ENCODE measurements at places on chromosomes 4 and X.

GRCh38 chr4:147118528-147118927 is 172.9 kb upstream of the TTC29 start:
- no peak for DNase-seq

DNA sequence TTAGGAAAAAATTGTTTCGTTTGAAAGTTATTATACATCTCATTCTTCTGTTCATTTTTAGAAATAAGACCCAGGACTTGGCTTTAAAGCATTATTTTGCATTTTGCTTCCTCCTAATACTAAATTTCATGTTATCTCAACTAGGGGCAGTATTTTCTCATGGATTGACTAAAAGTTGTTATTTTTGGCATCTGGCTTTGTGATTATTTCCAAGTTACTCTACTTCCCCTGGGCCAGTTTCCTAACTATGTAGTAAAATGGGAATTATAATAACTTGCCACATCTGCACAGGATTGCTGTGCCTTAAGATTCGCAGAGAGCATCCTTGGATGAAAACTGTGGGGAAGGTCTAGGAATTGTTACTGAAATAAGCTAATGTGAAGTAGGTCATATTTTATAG is 3.0 kb downstream of the RBPJ start:
- no peak for DNase-seq

GRCh38 chrX:134908356-134908755 is 82.4 kb upstream of the SMIM10 start:
- DNase-seq: no peak

- DNase-seq: no peak
Measured at GRCh38 chr4:133802359-133803140, 399.0 kb downstream of the PABPC4L start.

DNA sequence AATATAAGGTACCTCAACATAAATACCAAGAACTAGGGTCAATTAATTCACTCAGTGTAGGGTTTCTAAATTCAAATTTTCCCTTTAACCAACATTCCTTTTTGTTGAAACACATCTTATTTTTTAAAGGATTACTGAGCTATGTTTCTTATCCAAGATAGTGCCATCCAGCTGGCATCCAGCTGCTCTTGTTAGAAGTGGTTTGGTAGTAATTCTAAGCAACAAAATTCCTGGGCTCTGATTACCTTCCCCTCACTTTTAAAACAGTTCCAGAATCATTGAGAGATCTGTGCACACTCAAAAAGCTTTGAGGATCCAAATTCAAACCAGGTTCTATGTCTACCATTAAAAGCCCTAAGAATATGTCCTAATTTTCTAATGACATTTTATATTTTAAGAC is 583.7 kb downstream of the TRIML1 start:
- no peak for DNase-seq

- no peak for DNase-seq
Measured at GRCh38 chr4:85557016-85557901, 82.3 kb downstream of the ARHGAP24 start.

DNA sequence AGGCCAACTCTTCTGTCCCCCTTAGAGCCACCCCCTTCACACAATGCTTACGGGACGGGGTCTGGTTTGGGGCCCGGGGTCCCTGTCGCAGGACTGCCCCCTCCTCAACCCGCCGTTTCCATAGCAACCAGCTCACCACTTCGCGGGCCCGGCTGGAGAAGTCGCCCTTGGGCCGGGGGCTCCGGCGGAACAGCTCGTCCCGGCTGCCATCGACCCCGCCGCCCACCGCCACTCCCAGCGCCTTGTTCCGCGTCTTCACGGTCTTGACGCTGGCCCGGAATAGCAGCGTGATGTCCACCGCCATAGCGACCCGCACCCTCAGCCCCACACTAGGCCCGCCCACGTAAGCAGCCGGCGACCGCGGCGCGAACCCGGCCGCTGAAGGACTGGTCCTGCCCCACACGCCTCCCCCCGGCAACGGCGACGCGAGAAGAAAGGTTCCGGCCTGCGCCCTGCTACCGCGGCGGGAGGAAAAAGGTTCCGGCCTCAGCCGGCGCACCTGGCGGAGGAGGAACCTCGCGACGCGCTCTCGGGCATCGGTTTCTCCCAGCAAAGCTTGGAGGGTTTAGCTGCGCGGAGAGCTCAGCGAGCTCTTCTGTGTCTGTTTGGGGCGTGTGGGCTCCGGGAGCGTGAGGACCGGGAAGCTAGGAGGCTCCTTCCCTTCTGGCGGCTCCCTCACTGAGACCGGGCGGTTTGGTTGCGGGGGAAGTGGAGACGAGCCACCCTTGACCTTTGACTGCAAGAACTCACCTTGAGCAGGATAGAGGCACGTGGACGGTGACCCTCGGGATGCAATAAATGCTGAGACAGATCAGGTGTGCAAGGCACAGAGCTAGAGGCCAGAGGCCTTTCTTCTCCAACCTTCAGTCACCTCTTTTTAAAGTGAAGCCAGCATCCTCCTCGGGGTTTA is at the start of gene STX18:
Gene STX18 (minus strand): TSS at position 388 of the 910 bp plus-strand sequence. CDS start 84 bp downstream, at position 304.
- peak; percentile 92 for DNase-seq

GRCh38 chr4:10022346-10023049 is 1.2 kb upstream of the SLC2A9 start:
- DNase-seq: no peak

- no peak for DNase-seq
Measured at GRCh38 chr4:74751247-74751646, 43.1 kb downstream of the BTC start.

All from right kidney (tissue), 9 donors.